ENCODE measurements at places on chromosomes 12 and 14.

GRCh38 chr12:52004042-52004648, 2.6 kb upstream of the TAMALIN start:
- no peak for DNase-seq

GRCh38 chr14:98182393-98183055, 1089.5 kb downstream of the BCL11B start:
- no peak for DNase-seq

DNA sequence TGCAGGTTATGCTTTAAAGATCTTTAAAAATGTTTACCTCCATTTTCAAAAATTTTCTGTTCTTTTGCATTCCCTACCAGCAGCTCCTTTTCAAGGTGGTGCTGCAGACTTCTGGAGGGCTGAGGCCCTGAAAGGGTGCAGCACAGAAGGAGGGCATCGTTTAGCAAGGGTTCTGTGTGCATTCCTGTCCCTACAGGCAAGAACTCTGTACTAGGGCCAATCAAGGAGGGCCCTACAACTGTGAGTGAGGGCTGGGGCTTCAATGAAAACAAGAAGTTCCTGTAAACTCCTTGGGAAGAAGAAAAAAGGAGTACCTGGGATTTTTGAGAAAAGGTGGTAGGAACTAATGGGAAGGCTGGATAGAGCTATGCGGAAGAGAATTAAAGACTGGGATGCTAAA, 50.7 kb upstream of the CSRP2 start:
- DNase-seq, result no peak

DNA sequence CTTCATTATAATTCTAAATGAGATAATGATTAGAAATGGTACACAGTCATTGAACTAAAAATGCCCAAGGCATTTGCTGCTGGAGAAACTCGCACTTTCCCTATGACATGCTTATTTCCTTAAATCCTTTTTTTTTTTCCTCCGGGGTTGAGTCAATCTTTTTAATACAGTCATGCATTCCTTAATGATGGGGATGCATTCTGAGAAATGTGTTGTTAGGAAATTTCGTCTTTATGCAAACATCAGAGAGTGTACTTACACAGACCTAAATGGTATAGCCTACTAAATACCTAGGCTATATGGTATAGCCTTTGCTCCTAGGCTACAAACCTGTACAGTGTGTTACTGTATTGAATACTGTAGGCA, 29.8 kb upstream of the DACT1 start:
- DNase-seq, result no peak

GRCh38 chr14:64060648-64061096, 207.9 kb downstream of the SYNE2 start:
- DNase-seq, result no peak

DNA sequence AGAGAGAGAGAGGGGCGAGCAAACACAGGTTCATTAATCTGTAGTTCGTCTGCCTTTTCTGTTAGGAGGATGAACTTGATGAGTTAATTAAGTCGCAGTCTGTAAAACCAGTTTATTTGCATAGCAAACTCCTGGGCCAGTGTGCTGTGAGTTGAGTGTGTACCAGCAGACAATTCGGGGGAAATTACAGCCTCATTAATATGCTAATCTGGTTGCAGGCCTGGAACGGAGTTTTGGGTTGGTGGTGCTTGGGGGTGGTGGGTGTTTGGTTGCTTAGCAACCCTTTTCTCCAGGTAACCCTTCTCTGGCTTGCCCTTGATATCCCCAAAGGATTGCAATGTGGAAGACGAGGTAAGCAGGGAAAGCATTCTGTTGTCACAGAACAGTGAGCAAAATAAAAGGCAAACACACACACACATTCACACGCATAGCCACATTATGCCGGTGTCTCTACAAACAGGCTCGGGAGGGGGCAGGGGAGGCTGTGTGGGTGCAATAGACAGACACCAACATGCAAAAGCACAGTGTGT, 29.2 kb upstream of the LHX5 start:
- DNase-seq, result no peak

- peak; percentile 59 for DNase-seq
Measured at GRCh38 chr14:102917469-102918211, 4.8 kb upstream of the AMN start.

- DNase-seq, result no peak
Measured at GRCh38 chr14:35929186-35929585, 103.0 kb downstream of the BRMS1L start.

- DNase-seq, result no peak
Measured at GRCh38 chr14:34781242-34781641, 66.8 kb upstream of the CFL2 start.

DNA sequence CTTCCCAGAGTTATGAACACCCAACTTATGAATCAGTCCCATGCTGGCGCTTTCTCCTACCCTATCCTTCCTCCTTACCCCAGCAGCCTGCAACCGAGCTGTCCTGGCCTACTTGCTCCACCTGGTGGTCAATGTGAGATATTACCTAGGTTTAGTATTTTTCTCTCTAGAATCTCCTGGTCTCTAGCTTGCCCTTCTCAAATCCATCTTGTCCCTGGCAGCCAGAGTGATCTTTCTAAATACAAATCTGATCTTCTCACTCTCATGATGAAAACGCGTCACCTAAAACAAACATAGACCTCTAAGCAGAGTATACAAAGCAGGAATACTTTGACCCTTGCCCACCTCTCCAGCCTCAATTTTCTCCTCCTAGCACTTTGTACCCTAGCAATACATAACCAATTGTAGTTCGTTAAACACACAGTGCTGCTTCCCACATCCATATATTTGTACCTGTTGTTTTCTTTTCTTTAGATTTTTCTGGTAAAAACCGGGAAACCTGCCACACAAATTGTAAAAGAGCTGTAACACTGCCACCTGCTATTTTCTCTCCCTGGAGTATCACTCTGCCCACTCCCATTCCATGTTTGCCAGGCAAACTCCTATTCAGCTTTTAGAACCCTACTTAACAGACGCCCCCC, 20.0 kb upstream of the TCP11L2 start:
- DNase-seq, result peak; percentile 65

GRCh38 chr12:124404162-124404784, 109.4 kb downstream of the RFLNA start:
- no peak for DNase-seq

- no peak for DNase-seq
Measured at GRCh38 chr14:66530526-66530925, 22.6 kb downstream of the GPHN start.

DNA sequence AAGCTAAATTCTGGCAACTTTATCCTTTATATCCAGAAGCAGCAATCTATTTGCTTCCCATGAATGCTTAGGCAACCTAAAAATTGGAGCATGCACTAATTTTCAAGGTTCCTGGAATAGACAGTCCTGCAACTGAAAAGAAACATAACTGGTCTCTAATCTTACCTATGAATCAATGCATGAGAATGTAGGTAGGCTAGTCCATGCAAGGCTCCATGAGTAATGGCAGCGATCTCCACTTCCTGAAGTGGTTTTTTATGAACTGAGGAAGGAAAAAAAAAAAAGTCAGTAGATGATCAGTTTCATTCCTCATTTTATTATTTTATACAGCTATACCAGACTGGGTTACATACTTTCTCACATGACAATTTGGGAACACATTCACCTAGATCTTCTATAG, 102.0 kb downstream of the PEBP1 start:
- DNase-seq, result no peak

DNA sequence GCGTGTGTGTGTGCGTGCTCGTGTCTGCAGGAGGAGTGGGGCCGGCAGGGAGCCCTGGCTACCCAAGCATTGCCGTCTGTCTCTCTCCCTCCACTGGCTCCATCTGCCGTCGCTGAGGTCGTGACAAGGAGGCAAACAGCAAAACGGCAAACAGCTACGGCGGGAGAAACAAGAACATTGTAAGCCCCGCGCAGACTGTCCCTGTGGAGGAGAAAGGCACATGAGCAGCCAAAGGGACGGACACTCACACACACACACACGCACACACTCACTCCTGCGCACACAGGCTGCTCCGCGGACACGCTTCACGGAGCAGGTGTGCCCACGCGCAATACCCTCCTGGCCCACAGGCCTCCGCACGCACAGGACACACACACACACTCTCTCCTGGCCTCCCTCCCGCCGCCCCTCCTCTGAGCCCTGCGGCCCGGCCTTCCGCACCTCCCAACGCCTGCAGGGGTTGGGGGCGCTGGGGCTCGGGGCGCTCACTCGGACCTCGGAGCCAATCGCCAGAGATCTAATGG, 905 bp downstream of the CISTR start:
- peak; percentile 32 for DNase-seq

GRCh38 chr12:85575120-85576096, 260.8 kb downstream of the RASSF9 start:
- no peak for DNase-seq

GRCh38 chr14:45144658-45145057, 8.9 kb downstream of the FANCM start:
- no peak for DNase-seq

DNA sequence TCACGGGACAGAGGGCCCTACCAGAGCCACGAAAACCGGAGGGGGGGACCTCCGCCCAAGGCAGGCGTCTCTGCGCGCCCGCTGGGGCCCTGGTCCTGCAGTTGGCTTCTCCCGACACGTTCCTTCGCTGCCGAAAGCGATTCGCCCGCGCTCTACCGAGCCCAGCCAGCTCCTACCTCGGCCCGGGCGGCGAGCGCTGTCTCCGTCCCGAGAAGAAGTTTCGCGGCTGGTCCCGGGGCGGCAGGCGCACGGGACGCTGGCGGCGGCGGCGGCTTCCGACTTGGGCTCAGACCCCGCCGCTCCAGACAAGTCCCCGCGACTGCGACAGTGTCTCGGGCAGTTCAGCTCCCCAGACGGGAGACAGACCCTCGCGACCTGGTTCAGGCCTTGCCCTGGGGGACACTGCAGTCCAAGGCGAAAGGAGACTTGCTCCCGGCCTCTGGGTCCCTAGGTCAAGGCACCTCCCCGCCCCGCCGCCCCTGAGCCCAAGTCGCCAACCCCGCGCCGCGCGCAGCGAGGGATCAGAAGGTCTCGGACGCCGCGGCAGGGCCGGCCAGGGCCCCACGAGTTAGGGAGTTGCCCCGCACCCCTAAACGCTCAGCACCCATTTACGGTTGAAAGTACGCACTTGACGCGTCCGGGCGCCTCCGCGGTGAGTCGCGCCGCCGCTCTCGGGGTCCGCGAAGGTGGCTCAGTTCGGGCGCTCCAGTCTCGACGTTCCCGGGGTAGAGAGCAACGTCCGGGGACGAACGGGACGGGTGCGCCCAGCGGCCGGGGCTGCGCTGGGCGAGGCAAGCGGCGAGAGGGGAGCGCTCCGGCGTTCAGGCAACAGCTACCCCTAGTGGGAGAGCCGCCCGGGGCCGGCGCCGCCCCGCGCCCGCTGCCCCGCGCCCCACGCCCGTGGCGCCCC, 1.4 kb upstream of the DIO3 start:
- no peak for DNase-seq

- no peak for DNase-seq
Measured at GRCh38 chr12:82886671-82887340, 200.1 kb downstream of the TMTC2 start.

DNA sequence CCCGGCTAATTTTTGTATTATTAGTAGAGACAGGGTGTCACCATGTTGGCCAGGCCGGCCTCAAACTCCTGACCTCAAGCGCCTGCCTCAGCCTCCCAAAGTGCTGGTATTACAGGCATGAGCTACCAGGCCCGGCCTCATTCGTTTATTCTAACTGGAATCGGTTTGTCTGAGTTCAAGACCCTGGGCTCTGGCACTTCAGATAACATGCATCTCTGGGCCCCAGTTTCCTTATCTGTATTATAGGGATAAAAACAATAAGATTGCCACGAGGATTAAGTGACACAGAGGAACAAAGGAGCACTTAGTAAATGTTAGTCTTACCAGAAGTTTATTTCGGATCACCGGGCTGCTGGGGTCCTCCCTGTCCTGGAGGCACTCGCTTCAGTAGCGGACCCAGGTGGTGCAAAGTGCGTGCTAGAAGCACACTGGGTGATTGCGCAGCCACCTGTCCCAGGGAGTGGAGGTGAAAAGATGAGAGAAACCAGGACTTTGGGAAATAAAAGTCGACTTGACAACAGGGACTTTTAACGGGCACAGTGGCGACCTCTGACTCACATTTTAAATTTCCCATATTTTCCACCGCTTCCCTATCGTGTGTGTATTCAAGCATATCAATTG, 37.5 kb downstream of the ACACB start:
- no peak for DNase-seq

GRCh38 chr12:91741932-91742331, 403.7 kb downstream of the BTG1 start:
- DNase-seq, result no peak

DNA sequence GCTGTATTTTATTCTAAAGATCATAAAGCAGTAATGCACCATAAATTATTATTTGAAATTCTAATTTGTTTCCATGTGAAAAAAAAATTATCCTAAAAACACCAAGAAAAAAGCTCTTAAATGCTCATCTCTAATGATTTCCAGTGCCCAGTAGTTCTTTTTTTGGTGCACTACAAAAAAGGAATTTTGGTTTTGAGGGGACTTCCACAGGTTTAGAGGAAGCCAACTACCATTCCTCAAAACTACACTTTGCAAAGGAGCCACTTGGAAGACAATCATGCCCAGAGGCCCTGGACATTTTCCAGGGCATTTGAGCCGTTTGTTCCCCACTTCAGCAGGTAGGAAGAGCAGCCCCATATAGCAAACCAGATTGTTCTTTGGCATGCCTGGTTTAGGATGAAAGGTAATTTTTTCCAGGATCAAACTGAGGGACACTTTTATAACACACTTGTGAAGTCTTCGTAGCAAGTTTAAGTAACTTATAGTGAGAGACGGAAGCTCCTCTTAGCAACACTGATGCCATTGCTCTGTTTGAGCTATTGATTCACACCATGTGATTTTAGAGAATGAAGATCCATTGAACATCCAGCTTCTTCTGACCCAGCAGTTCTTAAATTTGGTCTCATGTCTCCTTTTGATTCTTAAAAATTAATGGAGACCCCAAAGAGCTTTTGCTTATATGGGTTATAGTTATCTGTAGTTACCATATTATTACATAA, 187.9 kb downstream of the ETV6 start:
- no peak for DNase-seq

DNA sequence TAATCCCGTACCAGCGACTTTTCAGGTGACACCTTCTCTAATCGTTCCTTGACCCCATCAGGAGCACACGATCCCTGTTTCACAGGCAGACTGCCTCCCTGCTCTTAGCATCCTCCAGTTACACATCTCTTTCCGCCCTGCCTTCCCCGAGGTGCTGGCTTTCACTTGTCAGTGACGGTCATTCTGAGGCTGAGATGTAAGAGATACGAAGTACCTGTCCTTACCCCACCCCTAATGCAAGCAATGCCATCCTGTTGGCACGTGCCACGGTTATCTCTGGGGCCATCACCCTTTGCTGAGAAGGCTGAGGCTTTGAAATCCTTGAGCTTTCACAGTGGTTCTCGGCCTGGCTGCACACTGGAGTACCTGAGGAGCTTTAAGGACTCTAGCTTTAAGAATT, 24.4 kb downstream of the B4GALNT3 start:
- DNase-seq, result no peak

DNA sequence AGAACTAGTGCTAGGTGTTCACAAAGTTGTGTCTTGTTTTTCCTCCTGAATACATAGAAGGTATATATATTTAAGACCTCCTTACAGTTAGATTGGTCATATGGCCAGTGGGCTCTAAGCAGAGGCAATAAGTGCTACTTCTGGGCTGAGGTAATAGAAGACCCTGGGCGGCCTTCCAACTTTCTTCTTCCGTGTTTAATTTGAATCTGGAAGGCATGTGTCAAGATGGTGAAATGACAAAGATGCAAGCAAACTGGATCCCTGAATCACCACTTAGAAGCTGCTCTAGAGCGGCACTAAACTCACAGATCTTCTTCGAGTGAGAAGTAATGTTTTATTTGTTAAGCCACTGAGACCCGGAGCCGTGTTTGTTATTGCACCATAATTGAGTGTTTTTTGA, 201.0 kb upstream of the GZMB start:
- no peak for DNase-seq

GRCh38 chr12:6061660-6062059, 62.8 kb downstream of the VWF start:
- no peak for DNase-seq

- DNase-seq, result no peak
Measured at GRCh38 chr14:80202888-80203562, 8.3 kb downstream of the DIO2 start.

Data from CD4-positive, alpha-beta T cell treated with Interleukin-1 beta for 1 hour (primary cell).